ENCODE measurements at places on chromosomes 5 and 9.

- DNase-seq: no peak
Measured at GRCh38 chr9:104334549-104334948, 169.5 kb upstream of the OR13F1 start.

- no peak for DNase-seq
Measured at GRCh38 chr9:130200038-130200849, 28.0 kb downstream of the NCS1 start.

DNA sequence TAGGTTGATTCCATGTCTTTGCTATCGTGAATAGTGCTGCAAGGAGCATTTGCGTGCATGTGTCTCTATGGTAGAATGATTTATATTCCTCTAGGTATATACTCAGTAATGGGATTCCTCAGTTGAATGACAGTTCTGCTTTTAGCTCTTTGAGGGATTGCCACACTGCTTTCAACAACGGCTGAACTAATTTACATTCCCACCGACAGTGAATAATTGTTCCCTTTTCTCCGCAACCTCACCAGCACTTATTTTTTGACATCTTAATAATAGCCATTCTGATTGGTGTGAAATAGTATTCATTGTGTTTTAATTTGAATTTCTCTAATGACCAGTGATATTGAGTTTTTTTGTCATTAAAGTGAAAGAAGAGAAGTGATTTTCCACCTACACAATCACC is 18.5 kb downstream of the IFNA5 start:
- no peak for DNase-seq

GRCh38 chr9:87685871-87686519 is 39.9 kb upstream of the CTSL start:
- no peak for DNase-seq

DNA sequence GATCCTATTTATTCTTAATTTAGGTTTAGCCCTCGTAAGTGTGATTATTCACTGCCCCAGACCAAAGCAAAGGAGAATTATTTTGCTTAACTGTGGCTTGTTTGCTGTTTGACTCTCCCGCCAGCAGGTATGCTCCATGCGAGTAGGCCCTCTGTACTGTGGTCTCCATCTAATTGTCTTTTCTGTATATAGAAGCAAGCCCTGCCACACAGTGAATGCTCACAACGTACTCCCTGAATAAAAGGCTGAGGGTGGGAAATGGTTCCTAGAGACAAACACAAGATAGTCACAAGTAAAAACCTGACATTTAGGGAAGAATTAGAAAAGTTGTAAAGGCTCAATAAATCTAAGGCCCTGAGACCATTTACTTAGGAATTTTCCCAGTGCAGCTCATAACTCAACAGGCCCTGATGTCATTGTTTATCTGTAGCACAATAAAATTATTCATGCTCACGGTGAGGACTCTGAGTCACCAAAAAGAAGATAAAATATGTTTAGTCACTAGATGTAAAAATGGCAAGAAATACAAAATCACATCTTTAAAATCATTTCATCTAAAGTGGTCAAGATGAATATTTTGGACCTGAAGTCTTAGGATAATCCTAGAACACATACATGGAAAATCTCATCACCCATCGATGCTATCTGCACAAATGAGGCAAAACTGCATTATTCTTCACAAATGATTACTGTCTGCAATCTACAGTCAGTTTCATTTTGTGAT is 473.2 kb downstream of the ENC1 start:
- no peak for DNase-seq

DNA sequence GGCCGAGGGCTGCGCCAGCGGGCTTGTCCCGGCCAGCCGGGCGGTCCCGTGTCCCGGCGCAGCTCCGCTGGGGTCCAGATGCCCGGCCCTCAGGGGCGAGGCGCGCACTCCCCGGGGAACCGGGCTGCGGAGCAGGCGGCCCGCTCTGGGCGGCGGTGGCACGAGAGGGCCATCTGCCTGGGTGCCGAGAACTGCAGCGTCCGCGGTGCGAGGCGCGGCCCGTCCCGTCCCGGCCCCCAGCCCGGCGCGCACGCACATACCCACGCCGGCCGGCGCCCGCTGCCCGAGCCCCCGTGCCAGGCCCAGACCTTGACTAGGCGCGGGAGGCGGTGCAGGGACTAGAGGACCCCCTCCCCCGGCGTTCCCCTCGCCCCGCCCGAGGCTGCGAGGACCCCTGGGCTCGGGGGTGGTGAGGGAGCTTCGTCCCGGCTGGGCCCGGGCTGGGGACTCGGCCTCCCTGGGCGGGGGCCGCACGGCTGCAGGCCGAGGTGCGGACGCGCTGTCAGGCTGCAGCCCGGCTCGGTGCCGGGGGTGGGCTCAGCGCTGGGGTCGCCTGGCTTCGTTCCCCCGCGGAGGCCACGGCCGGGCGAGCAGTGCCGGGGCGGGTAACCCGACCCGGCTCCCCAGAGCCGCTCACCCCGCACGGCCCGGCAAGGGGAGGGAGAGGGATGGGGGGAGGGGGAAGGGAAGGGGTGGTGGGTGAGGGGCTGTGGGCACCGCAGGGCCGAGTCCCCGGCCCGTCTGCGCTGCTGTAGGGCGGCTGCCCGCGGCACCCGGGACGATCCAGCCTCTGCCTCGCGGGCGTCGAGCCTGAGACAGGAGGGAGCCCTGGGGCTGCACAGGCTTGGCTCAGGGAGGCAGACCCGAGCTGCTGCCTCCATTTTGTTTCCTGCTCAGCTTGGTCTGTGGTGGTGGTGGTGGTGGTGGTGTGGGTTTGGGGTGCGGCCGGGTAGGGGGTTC is 1.2 kb upstream of the NSD1 start:
- DNase-seq: peak; percentile 10

DNA sequence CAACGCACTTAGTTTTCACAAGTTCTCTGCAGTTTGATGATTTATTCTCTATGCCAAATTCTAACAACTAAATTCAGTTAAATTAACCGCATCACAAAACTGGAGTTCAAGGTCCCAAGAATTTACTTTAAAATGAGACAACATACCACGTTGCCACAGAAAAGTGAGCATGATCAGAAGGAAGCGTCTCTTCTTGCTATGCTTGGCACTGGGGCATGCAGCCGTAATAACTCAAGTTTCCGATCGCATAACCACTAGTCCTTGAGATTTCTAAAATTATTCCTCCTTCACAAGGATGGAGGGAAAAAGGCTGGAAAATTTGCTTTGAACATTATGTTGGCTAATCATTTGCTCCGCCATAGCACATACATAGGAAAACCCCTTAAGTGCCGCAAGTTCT is 13.9 kb downstream of the NFIB start:
- DNase-seq: no peak

GRCh38 chr5:150503977-150504620 is 3.8 kb upstream of the NDST1 start:
- no peak for DNase-seq

DNA sequence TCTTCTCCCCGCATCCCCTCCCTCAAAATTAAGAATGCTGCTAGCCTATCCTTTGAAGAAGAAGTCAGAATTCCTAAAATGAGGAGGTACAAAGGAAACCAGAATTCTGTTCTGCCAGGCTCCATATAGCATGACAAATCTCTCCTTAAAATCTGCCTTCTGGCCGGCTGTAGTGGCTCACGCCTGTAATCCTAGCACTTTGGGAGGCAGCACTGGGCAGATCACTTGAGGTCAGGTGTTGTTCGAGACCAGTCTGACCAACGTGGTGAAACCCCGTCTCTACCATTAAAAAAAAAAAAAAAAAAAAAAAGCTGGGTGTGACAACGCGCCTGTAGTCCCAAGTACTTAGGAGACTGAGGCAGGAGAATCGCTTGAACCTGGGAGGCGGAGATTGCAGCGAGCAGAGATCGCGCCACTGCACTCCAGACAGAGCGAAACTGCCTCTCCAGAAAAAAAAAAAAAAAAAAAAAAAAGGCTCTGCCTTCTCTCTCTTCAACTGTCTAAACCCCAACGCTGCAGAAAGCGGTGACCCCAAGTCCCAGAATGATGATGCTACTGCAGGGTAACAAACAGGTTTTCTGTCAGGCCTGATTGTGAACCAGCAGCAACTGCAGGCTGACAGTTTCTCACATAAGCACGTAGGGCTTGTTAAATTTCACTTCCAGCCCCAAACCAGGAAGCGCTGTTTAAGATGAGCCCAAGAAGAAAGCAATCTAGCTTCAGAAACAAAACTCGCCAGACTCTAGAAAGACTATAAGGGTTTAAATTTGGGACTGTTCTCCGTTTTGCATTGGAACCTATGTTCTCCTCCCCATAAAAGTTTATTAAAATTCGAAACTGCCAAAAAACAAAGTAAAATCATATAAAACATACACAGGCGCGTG is 963 bp upstream of the CAST start:
- DNase-seq: no peak

GRCh38 chr9:16092142-16093091 is 539.6 kb downstream of the CCDC171 start:
- DNase-seq: no peak

DNA sequence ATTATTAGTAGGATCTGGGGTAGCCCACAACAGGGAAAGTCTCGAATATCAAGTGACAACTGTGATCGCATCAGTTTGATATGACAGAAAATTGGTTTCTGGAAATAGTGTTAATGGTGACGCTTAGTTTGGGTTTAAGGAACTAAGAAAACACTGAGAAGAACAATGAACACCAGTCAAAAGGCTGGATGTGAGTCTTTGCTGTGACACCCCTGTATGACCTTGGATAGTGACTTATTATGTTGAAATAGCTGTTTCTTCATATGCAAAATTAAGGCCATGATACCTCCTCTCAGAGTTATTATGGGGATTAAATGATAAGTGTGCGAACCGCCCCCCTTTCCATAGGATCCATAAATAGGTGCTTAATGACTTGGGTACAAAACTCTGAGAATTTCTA is 926 bp downstream of the DNAJC25 start:
- DNase-seq: no peak

All from NCI-H345 (cell line).